ENCODE measurements at places on chromosomes 3 and 15.

GRCh38 chr15:48641416-48641815 is 4.1 kb downstream of the FBN1 start:
- peak; percentile 84 for DNase-seq

- no peak for DNase-seq
Observed at GRCh38 chr15:48244921-48245320, 38.8 kb downstream of the SLC12A1 start.

DNA sequence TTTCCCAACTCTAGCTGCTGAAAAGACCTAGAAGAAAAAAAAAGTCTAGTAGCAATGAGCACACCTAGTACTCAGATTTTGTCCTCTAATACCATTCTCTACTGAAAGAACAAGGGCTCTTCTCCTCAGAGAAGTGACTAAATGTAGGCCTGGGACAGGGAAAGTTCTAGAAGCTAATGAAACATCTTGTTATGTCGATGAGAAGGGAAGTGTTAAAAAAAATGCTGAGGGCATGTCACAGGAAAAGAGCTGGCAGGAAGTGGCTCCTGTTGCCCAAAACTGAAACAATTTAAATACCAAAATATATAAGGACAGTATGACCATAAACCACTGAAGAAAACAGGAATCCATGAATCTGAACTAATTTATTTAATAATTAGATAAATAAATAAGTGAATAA is 581.4 kb upstream of the TBL1XR1 start:
- DNase-seq, result no peak

DNA sequence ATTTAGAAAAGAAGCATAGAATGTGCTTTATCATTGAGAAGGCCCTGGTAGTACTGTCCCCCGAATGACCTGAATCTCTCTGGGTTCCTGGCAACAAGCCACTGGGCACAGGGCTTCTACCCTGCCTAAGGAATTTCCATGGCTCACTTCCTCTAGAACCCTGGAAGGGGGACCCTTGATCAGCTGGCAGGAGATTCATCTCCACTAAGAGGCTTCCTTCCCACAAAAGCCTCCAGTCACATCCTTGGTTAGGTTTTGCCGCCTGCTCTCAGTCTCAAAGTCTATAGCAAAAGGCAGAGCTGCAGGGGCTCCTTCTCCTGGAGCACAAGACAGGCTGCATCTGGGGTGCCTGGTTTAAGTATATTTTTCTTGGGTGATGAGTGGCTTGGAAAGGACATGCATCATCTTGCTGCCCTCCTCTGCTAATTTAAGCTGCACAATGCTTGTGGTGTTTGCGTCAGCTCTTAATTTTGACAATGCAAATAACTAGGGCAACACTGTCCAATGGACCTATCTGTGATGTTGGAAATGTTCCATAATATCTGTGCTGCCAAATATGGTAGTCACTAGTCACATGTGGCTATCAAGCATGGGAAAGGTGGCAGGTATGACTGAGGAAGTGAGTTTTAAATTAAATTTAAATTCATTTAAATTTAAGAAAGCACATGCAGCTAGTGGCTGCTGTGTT is 33.4 kb upstream of the RARRES1 start:
- DNase-seq, result no peak

GRCh38 chr3:23174426-23175039 is 28.6 kb upstream of the UBE2E2 start:
- DNase-seq, result no peak

DNA sequence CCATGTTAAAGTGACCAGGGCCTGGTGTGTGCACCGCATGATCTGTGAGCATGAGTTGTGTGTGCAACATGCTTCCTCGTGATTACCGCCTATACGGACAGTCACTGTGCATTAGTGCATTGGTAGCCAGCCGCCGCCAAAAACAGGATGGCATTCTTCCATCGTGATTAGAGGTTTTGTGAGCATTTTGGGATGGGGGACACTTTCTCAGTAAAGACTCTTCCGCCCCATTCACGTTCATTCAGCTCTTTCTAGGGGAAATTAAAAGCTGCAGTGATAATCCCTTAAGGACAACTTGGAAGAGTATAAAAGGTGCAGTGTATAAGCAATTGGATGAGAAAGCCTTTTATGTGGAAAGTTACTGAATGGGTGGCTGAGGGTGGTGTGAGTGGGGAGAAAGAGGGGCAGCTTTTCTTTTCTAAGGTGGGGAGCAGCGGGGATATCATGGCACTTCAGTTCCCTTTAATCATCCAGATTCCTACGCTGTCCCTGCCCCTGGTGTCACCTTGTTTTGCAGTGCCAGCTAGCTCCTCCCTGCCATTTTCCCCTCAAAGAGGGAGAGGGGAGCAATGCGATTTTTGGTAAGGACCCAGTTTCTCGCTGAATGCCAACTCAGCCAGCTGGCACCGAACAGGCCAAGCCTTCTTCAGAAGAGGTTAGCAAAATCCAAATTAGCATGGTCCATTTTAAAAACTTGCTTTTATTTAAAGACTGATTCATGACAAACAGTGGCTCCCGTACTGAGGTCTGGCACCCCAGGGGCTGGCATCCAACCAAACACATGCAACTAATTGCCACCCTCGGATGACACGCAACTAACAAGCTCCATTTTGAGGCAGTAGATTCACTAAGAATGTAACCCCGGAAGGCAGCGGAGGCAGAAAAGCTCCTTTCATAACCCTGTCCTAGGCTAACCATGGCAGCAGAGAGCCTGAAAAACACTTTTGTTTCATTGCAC is 447.8 kb downstream of the FHIT start:
- peak; percentile 66 for DNase-seq

- DNase-seq, result peak; percentile 98
Observed at GRCh38 chr3:148269816-148270215, 427.9 kb upstream of the AGTR1 start.

- no peak for DNase-seq
Observed at GRCh38 chr15:67397139-67397538, 123.8 kb upstream of the C15orf61 start.

GRCh38 chr3:36762918-36763849 is 1.2 kb downstream of the DCLK3 start:
- DNase-seq, result no peak

DNA sequence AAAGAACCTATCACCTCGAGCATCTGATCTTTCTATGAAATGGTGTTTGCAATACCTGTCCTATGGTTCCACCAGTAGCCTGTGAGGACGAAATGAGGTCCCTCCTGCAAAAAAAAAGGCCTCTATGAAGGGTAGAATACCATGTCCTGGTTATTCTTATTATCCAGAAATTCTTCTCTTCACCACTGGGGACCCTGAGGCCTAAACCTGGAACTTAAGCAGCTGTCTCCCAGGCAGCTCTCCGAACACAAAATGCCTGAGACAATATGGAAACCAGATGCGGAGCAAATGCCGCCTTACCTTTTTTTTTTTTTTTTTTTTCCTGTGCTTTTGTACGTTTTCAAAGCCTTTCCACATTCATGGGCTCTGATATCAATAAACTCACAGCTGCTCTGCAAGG is 62.1 kb upstream of the WNT5A start:
- no peak for DNase-seq

- DNase-seq, result peak; percentile 14
Observed at GRCh38 chr3:60756241-60757030, 494.8 kb downstream of the FHIT start.

GRCh38 chr15:45187894-45188830 is at the start of gene SHF:
Gene SHF, minus strand, starts transcription at chr15:45187966. Its CDS starts 15 bp downstream, at chr15:45187951.
- peak; percentile 63 for DNase-seq

DNA sequence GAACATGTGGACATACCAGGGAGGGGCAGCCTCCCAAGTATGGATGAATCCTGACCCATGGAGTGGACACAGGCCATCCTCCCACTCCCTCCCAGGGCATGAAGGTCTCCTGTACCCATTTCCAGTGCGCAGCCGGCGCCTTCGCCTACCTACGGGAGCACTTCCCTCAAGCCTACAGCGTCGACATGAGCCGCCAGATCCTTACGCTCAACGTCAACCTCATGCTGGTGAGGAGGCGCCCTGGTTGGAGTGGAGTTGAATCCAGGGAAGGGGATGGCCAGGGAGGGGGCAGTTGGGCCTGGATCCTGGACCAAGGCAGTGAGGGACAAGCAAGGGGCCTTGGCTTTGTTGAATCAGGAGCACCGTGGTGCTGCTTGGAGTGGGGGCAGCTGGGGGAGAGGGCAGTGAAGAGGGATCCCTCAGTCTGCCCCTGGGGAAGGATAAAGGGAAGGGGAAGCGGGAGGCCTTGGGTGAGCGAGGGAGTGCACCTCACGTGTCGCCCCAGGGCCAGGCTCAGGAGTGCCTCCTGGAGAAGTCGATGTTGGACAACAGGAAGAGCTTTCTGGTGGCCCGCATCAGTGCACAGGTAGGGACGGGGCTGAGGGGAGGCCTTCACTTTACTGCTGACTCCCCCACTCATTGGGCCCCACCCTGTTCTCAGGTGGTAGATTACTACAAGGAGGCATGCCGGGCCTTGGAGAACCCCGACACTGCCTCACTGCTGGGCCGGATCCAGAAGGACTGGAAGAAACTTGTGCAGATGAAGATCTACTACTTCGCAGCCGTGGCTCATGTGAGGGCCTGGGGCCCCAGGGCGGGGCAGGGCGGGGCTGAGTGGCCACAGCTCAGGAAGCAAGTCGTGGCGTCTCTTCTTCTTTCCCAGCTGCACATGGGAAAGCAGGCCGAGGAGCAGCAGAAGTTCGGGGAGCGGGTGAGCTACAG is 25.3 kb downstream of the PTPN23 start:
- DNase-seq, result no peak

- peak; percentile 60 for DNase-seq
Observed at GRCh38 chr3:124985349-124985748, 50.8 kb upstream of the MUC13 start.

DNA sequence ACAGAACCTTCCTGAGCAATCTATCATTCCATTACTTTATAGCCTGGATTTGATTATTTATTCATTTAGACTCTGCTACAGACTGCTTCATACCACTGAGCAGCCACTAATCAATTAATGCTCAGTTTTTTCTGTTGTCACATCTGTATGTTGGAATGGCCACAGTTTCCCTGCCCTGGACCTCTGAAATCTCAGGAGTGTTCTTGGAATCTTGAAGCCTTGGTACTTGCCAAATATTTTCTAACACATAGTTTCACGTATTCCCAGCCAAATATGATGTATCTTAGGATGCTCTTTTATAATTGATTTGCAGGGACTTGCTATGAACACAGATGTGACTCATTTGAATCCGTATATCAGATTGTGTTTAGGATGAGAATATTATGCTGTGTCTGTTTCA is 225.8 kb downstream of the TAFA4 start:
- DNase-seq, result no peak

DNA sequence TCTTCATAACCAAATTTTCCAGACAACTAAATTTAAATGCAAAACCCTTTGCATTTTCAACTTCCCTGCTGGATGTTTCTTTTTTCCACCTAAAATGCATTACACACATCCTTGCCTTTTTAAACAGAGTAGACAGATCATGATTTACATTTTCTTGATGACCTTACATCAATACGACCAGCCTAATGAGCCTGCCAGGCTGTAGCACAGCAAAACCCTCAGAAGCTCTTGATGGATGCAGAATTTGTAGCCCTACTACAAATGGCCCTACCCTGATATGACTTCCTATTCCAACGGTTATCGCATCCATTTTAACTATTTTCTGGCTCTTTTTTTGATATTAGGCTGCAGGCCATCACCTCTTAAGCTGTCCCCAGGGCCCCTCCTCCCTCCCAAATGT is 66.3 kb downstream of the NTRK3 start:
- no peak for DNase-seq

DNA sequence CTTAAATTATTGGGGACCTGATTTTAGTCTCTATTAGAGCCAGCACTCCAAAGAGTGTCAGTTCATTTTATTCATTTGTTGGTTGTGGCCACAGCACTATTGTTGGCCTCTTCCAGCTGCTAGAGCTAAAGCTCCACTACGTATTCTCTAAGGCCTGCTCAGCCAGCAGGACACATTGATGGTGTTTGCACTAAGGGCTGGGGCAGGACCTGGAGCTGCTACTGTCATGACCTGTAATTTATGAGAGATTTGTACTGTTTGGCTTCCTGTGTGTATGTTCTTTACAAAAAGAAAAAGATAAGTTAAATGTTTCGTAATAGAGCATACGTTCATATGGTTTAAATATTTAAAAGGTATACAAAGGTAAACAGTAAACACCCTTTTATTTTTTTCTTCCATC is 8.1 kb downstream of the GFM1 start:
- no peak for DNase-seq

GRCh38 chr3:126134219-126134975 is 46.0 kb downstream of the ALDH1L1 start:
- peak; percentile 26 for DNase-seq

DNA sequence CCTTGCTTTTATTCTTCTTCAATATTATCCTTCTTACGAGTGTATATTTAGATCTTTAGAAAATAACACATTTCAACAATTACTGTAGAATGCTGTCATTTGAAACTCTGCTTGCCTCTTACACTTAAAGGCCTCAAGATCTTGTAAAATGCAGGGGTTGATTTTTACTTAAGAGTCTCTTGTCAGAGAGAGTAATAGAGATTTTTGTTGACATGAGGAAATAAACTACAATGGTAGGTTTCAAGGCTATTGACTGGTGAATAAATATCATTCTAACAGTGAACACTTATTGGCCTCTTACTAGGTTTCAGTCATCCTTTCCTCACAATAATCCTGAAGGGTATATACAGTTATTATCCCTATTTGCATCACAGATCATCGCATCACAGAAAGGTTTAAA is 344.6 kb downstream of the GBE1 start:
- DNase-seq, result no peak

DNA sequence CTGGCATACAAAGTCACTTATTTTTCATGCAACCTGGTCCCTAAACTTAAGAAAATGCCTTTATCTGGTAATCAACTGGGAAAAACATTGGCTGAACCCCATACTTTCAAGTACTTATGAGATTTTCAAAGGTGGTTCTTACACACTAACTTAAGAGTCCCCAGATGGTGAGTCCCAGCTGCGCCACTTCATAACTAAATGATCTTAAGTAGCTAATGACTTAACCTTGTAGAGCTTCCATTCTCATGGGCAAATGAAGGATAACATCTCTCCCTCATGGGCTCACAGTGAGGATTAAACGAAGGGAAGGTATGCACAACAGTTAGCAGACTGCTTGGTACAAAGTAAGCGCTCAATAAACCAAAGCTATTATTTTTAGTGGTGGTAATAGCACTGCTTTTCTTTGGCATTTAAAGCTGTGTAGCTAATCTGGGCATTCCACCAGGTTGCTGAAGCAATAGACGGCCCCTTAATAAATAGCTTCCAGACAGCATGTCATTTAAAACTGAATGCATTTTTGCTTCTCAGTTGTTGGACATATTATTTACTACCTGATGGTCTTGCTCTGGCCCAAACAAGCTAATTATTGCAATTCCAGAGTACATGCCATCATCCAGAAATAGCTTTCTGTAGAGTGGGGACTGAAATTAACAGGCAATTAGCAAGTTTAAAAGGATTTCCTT is 55.4 kb downstream of the LIPC start:
- no peak for DNase-seq

GRCh38 chr3:72565593-72565992 is 282.7 kb downstream of the SHQ1 start:
- DNase-seq, result no peak

DNA sequence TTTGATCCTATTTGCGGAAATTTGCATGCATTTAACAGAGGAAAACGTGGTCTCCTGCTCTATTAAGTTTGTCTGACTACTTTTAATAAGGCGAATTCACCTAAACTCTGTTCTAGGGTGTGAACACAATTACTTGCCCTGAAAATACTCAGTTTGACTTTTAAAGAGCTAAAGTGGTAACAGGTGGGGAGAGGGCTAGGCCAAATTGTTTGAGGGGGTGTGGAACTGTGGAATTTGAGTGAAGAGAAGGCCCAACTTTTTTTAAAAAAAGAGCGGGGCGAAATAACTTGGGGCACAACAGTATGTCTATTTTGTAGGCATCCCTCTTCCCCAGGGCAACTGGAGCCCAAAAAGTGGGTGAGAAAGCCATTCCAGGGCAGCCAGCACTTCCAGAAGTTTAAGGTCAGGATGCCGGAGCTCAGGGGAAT is 580 bp upstream of the FXR1 start:
- DNase-seq, result no peak

- DNase-seq, result no peak
Observed at GRCh38 chr3:94303266-94303665, 240.4 kb downstream of the NSUN3 start.

All from pons (tissue), 1 donor.